CD4-positive, CD25-positive, alpha-beta regulatory T cell (primary cell): ENCODE measurements at places on chromosomes 5 and 9.
A peak's percentile ranks its signal among the peaks of the same experiment; 100 is the strongest.

GRCh38 chr5:17399931-17400330 lies 98.1 kb upstream of the TAF11L2 start:
- no peak overlapping the region for H3K4me3 ChIP-seq
- no peak overlapping the region for H3K27ac ChIP-seq
- H3K4me1 ChIP-seq = no peaks in the 10 kb centered on the region
- no peaks in the 10 kb centered on the region for H3K36me3 ChIP-seq
- no peaks in the 10 kb centered on the region for H3K27me3 ChIP-seq

- H3K27ac ChIP-seq = no peak overlapping the region
- H3K4me3 ChIP-seq = peak overlapping the region; percentile 60
- DNase-seq = peak; percentile 81
- H3K27me3 ChIP-seq = no peaks in the 10 kb centered on the region
- peaks cover 31% of the 10 kb centered on the region for H3K4me1 ChIP-seq
Measured at GRCh38 chr9:105127863-105128220, 116.6 kb upstream of the SLC44A1 start.

DNA sequence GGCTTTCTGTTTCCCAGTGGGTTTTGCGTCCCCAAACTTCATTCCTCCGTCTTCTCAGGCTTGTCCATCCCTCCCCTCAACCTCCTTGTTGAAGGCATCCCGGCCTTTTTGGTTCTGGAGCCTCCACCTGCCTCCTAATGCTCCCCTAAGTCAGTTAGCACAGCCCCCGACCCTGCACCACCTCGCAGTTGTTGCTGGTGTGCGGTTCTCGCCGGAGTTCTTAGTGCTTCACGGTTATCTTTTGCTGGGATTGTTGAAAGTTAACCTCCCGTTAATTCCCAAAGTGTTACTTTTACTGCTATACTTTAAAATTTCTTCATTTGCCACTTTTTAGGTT lies 447 bp downstream of the UBLCP1 start:
- DNase-seq = no peak
- peaks cover 28% of the 10 kb centered on the region for H3K4me1 ChIP-seq
- H3K27me3 ChIP-seq = no peaks in the 10 kb centered on the region
- peak overlapping the region; percentile 93 for H3K4me3 ChIP-seq

GRCh38 chr5:9376363-9377117 lies 169.3 kb downstream of the SEMA5A start:
- H3K4me1 ChIP-seq = no peaks in the 10 kb centered on the region
- H3K27me3 ChIP-seq = no peaks in the 10 kb centered on the region
- H3K36me3 ChIP-seq = no peaks in the 10 kb centered on the region
- H3K4me3 ChIP-seq = no peak overlapping the region

DNA sequence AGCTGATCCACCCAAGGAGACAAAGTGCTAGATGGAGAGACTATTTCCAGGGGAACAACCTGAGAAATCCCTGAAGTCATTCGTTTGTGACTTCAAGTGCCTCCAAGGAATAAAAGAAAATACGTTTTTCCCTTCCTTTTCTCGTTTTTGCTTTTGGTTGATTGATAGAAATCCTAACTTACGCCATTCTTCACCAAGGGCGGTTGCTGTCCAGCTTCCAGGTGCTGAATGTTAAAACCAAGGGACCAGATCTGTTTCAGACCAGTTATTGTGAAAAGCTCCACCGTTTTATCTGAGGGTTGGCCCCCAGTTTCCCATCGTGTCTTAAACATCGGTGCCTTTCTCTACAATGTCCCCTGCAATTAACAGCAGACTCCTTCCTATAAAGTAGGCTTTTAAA lies 600.7 kb upstream of the SGCD start:
- H3K27ac ChIP-seq = no peak overlapping the region
- H3K27me3 ChIP-seq = peaks cover 2% of the 10 kb centered on the region
- no peaks in the 10 kb centered on the region for H3K36me3 ChIP-seq
- H3K4me3 ChIP-seq = no peak overlapping the region
